CD4-positive, alpha-beta T cell treated with Interleukin-15 for 4 hours (primary cell): ENCODE measurements at places on chromosomes 2 and 18.

- no peak for DNase-seq
Observed at GRCh38 chr2:45114221-45114955, 105.1 kb upstream of the SIX2 start.

- DNase-seq, result no peak
Observed at GRCh38 chr18:76643199-76643598, 148.2 kb upstream of the ZNF516 start.

GRCh38 chr2:16818203-16818556 lies 152.5 kb upstream of the CYRIA start:
- DNase-seq, result no peak

DNA sequence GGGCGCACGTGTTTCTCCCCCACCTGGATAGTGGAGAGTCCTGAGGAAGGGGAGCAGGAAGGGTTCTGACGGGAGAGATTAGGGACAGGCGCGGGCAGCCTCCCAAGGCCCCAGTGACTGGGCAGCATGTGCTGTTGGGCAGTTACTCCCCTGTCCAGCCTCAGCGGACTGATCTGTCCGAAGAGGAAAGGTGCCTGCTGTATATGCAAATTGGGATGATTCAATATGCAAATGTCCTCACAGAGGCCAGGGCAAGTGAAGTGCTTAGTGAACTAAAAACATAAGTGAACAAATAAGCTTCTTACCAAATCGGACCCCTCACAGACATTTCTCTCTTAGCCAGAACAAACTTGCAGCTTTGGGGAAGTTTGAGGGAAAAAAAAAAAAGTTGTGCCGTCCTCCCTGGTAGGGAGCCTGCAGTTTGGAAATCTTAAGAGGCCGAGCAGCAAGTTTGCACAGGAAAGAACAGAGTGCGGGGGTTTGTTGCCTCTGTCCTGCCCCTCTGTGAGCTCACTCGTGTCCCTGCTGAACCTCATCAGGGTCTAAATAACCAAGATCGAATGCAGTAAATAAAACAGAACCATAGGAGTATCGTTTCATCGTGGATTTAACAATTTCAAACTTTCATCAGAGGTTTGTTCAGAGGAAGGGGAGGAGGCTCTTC lies 141.4 kb downstream of the KCTD1 start:
- no peak for DNase-seq

- DNase-seq, result no peak
Observed at GRCh38 chr2:107545066-107545465, 281.6 kb upstream of the RGPD4 start.

GRCh38 chr18:293536-293935 lies 25.7 kb upstream of the THOC1 start:
- DNase-seq, result no peak

DNA sequence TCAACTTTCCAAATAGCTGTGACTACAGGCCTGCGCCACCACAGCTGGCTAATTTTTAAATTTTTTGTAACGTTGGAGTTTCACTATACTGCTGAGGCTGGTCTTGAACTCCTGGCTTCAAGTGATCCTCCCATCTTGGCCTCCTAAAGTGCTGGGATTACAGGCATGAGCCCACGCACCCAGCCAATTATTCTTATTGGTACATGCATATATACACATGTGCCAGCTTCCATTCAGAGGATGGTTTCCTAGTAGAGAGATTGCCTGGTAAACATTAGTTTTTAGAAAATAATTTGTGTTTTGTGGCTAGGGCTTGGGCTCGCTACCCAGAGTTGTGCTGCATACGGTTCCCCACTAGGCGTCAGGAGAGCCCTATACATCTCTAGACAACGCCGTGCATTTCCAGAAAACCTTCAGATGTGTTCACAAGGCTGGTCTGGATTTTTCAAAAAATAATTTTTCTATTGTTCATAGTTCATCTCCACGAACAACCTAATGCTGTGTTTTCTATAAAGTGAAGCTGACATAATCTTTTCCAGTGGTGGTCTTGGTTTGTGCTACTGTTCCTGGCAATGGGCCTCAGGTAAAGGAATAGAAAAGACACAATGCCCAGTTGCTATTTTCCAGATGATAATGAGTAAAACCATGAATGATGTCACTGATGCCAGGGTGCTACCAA lies 14.6 kb upstream of the AFG3L2 start:
- peak; percentile 50 for DNase-seq

- DNase-seq, result no peak
Observed at GRCh38 chr2:76639171-76639680, 883.0 kb downstream of the LRRTM4 start.

DNA sequence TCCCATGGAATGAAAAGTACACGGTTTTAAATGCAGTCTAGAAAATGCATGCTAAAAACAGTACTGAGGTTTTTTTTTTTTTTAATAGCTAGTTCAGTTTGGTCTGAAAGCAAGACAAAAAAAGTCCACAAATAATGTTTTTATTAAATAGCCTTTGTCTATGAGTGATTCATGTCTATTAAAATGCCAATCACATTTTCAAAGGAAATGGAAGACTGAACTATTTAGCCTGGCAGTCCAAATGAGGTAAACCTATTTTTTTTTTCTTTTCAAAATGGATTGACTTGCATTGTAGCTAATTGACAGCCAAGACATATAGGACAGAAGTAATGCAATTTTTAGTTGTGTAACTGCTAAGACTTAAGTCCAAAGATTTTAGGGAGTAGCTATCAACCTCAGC lies 90.3 kb downstream of the LRP1B start:
- DNase-seq, result no peak
